Activated T-cell treated with anti-CD3 and anti-CD28 coated beads, Interleukin-2, amount 50 U/mL, for 72 hours (primary cell): ENCODE measurements at places on chromosomes 5 and 9. TPM values are rescaled to one million over a fixed set of nuclear protein-coding genes. Genes with fewer than 3 reads are reported as not detected.

The FAM221B gene
- total RNA-seq: not detected

The COL15A1 gene
- 0.19 TPM for total RNA-seq

The POU5F2 gene
- 0.89 TPM for total RNA-seq

The MUSK gene
- total RNA-seq: not detected

The PRRX2 gene
- 6.1 TPM for total RNA-seq

The FLT4 gene
- total RNA-seq: 1.7 TPM

The EIF4E1B gene
- not detected for total RNA-seq

The PDE4D gene
- total RNA-seq: 154 TPM

The CACFD1 gene
- 2.8 TPM for total RNA-seq

The DPYSL3 gene
- 0.12 TPM for total RNA-seq

The WDR36 gene
- 34.8 TPM for total RNA-seq

The PIP5KL1 gene
- total RNA-seq: 4.4 TPM

The C9orf85 gene
- total RNA-seq: 13.5 TPM
